T-helper 22 cell (primary cell): ENCODE measurements at places on chromosomes 2 and 18.

- DNase-seq, result no peak
Measured at GRCh38 chr2:26471766-26472706, 5.9 kb downstream of the OTOF start.

GRCh38 chr18:24426398-24427294 is at the start of gene IMPACT:
Gene IMPACT (plus strand): TSS chr18:24426670. CDS start chr18:24426757, 87 bp downstream.
- peak; percentile 47 for DNase-seq

GRCh38 chr2:238710032-238710735 is 137.7 kb upstream of the TWIST2 start:
- no peak for DNase-seq

DNA sequence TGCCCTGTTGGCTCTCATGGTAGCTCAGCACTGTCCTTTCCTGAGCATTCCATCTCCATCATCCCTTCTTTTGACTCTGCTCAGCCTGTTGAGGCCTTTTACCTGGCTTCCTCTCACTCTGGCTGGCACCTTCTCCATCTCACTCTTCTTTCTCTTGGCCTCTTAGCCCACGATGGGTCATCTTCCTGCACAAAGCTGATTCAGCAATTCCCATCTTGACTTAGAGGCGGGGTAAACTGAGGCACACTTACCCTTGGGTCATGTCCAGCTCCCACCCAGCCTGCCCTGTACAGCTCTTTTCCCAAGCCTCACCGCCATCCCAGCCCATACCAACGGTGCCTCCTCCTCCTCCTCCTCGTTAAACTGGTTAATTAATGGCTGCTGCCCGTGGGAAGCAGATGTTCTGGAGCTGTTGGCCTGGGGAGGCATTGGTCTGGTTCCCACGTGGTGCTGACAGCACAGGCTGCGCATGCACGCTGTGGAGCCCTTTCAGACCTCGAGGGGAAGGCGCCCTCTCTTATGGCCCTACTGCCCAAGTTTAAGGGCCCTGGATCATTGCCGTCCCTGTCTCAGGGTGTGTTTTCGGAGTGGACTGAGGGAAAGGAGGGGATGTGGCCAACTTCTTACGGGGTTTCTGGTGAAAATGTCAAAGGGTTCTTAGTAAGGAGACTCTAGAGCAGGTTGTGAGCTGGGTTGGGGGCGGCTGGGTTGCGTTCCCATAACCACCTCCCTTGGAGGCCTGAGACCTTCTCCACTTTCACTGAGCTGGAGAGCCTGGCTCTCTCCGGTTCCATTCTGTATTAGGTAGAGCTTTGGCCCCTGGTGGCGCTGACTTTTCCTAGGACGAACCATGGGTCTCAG is 10.9 kb downstream of the WNT10A start:
- DNase-seq, result no peak

GRCh38 chr2:60634438-60634837 is 81.0 kb upstream of the BCL11A start:
- no peak for DNase-seq

DNA sequence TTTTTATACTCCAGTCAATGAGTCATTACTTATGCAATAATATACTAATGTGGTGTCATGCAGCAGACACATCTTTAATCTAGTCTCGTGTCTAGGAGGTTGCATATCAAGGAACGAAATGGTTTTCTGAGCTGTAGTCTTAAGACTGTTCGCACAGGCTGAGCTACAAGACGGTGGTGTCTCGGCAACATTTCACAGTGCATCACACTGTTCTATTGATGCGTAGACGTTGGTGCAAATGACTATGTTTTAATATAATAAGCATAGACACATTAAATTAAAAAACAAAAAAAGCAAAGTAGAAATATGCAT is 864.2 kb downstream of the GALR1 start:
- no peak for DNase-seq

DNA sequence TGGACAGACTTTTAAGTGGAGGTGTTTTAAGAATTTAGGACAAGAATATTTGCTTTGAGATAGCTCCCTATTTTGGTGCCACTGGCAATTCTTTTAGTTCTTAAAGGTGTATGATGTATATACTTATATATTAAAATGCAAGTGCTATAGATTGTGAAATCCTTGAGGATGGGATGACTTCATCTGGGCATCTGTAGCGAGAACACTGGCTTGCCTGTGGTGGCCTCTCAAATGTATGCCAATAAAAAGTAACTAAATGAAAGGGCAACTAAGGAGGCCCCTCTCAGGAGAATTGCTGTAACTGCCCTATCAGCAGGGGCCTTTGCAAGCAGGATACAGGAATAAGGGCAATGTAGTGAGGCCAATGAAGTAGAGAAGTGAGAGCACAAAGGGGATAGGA is 2.6 kb upstream of the THUMPD2 start:
- DNase-seq, result no peak

DNA sequence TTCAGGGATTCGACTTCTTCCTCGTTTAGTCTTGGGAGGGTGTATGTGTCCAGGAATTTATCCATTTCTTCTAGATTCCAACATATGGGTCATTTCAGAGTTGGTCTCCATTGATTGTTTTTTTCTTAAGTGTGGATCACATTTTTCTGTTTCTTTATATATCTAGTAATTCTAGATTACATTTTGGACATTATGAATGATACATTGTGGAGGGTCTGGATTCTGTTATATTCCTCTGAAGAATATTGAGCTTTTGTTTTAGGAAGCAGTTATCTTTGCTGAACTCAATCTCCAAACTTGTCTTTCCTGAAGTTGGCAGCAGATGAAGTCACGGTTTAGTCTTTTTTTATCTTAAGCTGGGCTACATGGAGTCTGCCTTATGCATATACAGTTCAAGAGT is 9.3 kb downstream of the FAM228B start:
- no peak for DNase-seq

DNA sequence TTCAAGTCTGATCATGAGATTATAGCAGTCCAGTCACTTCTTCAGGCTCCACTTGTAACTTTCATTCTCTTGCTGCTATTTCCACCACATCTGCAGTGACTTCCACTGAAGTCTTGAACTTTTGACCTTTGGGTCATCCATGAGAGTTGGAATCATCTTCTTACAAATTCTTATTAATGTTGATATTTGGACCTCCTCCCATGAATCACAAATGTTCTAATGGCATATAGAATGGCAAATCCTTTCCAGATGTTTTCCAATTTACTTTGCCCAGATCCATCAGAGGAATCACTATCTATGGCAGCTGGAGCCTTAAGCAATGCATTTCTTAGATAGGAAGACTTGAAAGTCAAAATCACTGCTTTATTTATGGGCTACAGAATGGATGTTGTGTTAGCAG is 159.4 kb downstream of the LTBP1 start:
- DNase-seq, result no peak

DNA sequence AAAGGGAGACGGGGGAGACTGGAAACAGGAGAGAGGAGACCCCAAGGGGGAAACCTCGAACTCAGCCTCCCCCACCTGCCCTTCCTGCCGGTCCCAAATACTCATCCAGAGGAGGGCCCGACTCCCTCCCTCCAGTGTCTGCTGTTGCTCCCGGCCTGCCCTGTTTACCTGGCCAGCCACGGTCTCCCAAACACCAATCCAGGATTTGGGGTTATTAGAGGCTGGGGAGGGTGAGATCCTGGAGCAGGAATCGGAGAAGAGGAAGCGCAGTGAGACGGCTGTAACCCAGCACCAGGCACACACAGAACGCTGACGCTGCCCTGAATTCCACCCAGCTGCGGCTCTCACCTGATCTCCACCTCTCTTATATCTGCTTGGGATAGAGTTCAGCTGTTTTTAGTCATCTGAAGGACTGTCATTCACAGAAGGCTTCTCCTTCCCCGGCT is 213.0 kb downstream of the TNS1 start:
- no peak for DNase-seq

GRCh38 chr2:226410247-226410835 is 389.3 kb downstream of the IRS1 start:
- DNase-seq, result no peak

DNA sequence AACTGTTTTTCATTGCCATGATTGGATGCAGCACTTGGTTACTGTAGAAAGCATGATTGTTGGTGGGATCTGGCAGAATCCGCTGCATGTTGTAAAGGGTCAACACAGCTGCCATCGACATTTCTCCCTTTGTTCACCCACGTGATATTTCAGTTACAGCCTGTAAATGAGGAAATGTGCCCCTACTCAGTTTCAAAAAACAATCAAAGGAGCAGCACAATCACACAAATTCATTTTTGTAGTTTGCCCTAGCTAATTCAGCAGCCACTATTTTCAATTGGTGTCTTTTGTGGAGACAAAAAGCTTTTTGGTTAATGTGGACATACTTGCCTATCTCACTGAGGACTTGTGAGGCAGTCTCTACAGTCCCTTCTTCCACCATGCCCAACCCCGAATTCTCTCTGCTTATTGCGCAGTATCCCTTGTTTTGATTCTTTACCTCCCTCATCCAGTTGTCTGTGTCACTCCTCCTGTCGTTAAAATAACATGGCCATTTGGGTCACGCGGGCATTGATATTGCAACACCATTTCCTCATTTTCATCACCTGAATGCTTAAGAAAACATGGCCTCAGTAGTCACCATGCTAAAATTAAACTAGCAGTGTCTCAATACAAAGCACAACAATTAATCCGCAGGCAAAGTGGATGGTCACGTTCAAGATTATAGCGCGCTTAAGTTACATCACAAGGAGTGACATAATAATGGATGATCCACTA is 6.4 kb upstream of the PROC start:
- DNase-seq, result no peak

DNA sequence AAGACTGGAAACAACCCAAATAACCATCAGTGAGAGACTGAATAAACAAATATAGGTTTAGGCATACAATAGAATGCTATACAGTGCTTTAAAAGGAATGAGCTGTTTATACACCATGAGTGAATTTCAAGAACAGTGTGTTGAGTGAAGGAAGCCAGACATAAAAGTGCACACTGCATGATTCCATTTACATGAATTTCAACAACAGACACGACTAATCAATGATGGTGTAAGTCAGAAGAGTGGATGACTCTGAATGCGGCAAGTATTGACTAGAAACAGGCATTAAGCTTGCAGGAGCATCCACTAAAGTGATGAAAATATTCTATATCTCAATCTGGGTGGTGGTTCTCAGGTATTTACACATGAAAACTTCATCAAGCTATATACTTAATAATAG is 142.7 kb upstream of the SLC39A10 start:
- DNase-seq, result no peak

- no peak for DNase-seq
Measured at GRCh38 chr18:12296457-12296856, 11.6 kb upstream of the TUBB6 start.

GRCh38 chr2:227462462-227462951 is 9.4 kb upstream of the AGFG1 start:
- no peak for DNase-seq

DNA sequence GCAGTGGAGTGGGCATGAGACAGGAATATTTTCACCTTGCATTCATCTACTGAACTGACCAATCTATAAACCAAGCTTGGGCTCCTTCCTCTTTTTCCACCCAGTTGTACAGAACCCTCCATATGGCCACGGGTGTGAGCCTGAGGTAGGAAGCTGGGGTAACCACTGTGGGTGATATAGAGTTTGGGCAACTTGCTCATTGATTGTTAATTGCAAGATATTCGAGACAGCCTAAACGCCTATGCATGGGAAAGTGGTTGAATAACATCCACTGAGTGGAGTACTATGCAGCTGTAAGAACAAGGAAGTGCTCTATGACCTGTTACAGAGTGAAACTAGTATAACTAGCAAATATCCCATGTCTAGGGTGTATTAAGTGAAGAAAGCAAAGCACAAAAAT is 7.3 kb upstream of the VAPA start:
- DNase-seq, result no peak

- DNase-seq, result no peak
Measured at GRCh38 chr18:8654503-8655451, 45.5 kb downstream of the RAB12 start.

DNA sequence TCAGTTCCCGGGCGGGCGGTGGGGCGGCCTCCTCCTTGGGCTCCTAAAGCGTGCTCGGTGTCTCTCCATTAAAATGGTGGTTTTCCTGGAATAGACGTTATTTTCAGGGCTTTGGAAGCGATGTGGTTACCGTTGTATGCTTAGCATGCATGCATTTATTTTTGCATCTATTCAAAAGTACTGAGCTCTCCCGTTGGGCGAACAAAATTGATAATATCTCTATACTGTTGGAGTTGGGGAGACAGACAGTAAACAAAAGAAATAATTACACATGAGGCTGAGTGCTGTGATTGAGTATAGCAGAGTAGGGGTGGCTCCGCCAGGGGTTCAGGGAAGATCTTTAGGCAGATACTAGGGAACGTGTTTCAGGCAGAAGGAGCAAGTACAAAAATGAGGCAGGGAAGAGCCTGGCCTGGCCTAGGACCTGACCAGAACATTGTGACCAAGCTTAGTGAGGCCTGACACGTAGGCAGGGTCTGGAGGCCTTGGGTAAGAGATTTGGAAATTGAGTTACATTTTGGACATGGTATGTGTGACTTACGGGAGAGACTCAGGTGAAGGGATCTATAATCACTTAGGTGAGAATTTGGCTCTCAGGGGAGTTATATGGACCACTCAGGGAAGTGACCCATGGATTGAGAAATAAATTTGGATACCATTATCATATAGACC is 674 bp downstream of the NCAPH start:
- DNase-seq, result no peak

DNA sequence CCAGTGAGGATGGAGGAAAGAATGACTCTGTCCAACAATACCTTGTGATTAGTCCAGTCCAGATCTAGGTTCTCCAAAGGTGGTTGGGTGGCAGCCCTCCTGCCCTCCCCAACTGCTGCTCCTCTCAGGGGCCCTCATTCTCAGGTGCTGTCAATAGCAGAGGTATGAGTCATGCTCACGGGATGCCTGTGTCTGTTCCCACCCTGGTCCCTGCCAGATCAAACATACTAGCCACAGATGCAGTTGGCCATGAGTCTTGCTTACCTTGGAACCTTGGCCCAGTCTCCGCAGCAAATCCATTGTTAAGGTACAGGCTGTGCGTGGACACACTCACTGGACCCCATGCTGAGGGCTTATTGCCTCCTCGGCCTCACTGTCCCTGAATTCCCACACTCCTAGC is 24.9 kb upstream of the RPIA start:
- DNase-seq, result no peak
